ENCODE measurements at places on chromosomes 5 and 9.

DNA sequence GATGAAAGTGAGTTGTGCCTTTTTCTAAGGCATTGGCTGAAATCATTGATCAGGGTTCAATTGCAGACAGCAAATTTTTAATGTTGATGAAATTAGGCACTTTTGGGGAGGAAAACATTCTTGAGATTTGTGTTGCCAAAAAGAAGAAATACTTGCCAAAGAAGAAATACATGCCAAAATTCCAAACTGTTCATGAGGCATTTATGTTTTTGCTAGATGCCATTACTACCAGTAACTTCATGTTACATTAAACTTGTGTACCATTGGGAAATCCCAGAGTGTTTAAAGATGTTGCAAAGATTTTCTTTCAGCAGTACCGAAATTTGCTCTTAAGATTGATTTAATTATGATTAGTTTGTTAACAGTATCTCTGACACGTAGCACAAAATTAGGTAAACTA, 7.0 kb downstream of the XRCC4 start:
- no peak for DNase-seq

DNA sequence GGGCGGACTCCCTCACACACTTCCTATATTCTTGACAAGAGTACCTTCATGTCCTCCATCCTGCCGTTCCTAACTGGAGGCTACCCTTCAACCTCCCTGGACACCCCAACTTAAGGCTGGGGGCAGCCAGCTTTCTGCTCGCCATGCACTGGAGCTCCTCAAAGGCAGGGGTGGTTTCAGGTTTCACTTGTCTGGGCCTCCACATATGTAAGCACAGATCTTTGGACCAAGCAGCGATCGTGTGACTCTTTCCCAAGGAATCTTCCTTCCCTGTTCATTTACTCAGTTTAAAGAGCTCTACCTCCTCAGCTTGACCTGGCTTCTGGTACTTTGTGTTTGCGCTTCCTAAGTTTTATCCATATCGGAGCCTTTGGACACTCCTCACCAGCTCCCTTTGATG, 34.2 kb upstream of the TRPC7 start:
- DNase-seq = no peak

- DNase-seq = no peak
Measured at GRCh38 chr5:29262339-29263123, 1931.0 kb upstream of the CDH6 start.

GRCh38 chr9:119559986-119560385, 190.8 kb upstream of the BRINP1 start:
- no peak for DNase-seq

GRCh38 chr5:2007878-2008501, 125.3 kb upstream of the IRX4 start:
- no peak for DNase-seq

DNA sequence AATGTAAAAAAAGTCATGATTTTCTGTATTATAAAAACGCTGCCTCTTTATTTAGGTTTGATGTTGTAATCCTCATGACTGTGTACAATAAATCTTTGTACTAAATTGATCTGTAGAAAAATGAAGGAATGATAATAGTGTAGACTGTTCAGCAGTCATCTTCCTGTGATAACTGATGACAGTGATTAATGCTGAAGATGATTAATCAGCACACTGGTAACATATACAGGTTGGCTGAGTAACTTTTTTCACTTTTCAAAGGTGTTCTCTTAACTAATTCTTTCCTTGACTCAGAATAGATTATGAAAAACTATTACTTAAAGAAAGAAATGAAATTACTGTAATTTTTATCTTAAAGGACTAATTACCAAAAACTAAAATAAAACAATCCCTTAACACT, 122.5 kb downstream of the RFX3 start:
- DNase-seq = no peak

GRCh38 chr9:4831944-4832343, 39.2 kb downstream of the RCL1 start:
- DNase-seq = no peak

GRCh38 chr5:170408226-170408625, 19.1 kb upstream of the KCNMB1 start:
- DNase-seq = no peak

DNA sequence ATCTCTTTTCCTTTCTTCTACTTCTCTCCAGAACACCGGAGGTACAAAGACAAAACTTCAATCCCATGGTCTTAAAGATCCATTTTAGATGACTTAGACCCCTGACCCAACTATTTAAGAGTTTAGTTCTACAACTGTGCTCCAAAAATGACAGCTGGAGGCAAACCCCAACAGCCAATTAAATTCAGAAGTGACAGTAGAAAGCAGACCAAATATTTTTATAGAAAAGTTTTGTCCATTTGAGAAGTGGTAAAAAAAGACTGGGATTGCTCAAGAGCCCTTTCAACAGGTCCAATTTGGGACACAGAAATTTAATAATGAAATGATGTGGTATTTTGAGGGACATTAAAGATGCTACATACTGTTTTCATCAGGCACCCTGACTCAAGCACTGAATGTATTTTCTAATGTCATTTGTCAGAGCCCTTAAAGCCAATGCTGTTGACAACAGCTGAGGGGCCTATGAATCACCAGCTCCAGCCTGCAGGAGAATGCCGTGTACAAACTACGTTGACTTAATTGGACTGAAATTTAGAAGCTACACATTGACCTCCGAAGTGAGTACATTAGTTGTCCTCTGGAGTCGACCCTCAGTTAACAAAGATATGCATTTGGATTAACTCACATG, 147.5 kb upstream of the PIK3R1 start:
- DNase-seq = no peak

- DNase-seq = no peak
Measured at GRCh38 chr5:98569288-98569687, 204.2 kb upstream of the RGMB start.

- no peak for DNase-seq
Measured at GRCh38 chr5:93589152-93589828, 6.3 kb downstream of the NR2F1 start.

DNA sequence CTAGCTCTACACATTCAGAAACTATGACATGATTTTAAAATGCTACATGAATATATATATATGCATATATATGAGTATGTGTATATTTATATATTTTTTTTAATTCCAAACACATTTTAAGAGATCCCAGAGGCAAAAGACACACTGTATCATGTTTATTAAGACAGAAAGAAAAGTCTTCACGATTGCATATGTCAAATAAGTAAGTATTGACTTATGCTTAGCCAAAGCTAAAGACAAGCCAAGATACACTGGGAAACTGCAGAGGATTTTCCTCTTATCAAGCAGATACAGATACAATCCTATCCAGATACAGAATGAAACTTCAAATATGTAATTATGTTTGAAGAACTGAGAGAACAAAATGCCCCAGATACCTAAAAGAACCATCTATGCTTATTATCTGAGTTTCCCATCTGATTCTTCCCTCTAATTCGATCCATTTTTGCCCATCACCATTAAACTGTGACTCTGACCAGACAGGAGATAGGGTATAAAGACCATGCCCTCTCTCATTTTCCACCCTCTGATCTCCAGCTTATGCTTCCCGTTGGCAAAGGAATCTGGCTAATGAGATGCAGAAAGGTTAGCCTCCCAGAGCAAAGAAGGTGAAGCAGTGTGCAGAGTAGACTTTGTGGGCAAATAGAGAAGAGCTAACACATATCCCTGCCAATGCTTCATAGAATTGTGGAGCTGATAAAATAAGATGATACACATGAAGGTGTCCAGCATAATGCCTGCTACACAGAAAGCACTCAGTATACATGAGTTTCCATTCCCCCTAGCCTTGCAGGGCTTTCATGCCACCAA, 131.0 kb upstream of the TARS1 start:
- DNase-seq = no peak

- no peak for DNase-seq
Measured at GRCh38 chr9:112380825-112381221, 915 bp downstream of the HSDL2 start.

- no peak for DNase-seq
Measured at GRCh38 chr9:112443200-112443599, 43.4 kb upstream of the KIAA1958 start.

- no peak for DNase-seq
Measured at GRCh38 chr9:124279531-124280175, 21.9 kb downstream of the NEK6 start.

GRCh38 chr9:92151691-92152393, 36.6 kb upstream of the SPTLC1 start:
- peak; percentile 44 for DNase-seq

DNA sequence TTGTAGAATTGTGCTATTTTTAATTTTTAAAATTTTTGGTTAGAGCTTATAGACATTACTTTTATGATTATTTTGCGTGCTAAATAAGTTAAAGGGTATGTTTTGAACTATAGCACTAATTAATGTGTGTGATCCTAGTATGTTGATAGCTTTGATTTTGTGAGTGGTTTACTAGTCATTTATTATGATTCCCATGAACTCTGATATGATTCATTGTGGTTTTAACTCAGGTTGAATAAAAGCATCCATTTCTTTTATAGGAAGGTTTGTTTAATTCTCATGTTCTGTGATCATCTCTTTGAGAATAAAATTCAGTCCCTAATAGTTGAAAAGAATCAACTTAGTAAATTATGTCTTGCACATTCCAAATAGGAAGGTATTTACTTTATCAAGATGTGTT, 22.5 kb downstream of the C5orf22 start:
- DNase-seq = no peak

DNA sequence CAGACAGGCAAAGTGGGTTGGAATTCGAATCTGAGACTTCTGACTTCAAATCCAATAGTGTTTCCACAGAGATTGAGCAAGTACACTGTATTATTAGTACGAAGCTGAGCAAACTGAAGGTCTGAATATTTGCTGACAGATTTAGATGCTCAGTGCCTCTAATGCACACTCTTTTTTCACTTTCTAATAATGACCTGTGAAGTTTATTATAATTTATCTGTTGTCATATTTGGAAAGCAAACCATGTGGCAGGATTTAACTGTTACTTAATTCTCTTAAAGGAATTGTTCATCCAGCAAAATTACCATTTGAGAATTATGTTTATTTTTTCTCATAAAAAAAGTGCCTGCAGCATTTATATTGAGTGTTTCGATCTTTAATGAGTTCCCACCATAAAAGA, 277.3 kb downstream of the DMRT2 start:
- no peak for DNase-seq

DNA sequence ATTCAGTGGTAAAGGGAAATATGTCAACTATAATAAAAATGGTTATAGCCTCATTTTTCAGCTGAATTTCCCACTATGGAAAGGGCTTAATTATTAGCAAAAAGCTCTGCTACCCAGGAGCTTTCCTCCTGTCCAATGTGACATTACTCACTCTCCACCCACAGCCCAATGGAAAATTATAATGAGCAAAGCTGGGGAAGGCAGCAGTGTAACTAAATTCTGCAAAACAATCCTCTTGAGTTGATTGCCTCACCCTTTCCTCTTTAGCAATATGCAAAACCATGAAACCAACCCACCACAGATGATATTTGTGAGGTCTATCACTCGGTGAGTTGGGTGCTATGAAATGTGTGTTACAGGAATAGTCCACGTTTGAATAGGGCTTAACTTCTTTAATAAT, 14.0 kb upstream of the PLPPR1 start:
- no peak for DNase-seq

DNA sequence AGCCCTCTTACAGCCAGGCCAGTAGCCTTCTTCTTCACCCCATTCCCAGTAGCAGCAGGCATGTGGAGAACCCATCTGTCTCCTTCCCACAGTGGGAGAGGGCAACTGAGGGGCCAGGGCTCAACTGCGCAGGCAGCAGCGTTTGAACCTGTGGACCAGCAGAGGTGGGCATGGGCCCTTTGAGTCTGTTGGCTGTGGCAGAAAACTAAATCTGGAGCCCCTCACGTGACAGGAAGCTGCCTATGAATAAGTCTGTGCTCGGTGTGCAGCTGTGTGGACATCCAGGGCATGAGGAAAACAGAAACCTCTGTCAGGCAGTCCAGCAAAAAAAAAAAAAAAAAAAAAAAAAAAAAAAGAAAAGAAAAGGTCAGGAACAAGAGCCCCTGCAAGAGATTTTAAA, 189.2 kb upstream of the NR3C1 start:
- DNase-seq = no peak

DNA sequence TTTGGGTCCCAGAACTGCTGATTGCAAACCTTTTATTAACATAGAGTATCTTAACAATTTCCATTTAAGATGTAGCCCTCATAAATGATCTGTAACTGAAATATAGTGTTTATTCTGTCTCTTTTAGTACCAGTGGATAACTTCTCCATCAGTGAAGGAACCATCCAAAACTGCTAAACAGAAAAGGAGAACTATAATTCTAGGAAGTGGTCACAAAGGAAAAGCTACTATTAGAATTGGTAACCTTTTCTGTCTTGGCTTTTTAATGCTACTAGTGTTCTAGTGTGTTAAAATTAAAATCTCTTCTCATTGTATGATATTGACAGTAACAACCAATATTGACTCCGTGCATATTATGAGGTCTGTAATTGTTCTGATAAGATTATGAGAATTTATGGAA, 12.8 kb downstream of the CEP78 start:
- no peak for DNase-seq

DNA sequence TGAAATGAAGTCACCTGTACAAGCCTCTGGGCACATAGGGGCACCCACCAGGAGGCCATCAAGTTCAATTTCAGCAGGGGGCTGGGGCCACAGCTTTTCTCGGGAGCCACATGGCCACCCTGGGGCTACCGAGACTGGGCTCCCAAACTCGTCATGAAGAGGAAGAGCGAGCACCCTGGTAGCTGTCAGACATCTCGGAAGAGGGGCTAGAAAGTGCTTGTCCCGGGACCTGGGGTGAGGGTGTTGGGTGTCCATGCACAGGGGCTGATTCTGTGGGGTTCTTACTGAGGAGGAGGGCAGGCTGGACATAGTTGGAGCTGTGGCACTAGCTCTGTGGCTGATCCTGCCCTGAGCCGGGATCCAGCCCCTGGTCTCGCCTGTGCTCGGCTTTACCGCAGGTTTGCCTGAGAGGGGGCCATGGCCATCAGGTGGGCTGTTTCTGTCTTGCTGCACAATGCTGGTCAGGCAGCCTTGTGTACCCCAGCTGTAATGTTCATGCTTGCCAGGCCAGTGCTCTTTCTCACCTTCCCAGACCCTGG, 70.3 kb downstream of the PHF2 start:
- no peak for DNase-seq

- DNase-seq = no peak
Measured at GRCh38 chr9:1098551-1098950, 48.4 kb downstream of the DMRT2 start.

GRCh38 chr5:166499447-166500240, 1791.8 kb upstream of the WWC1 start:
- no peak for DNase-seq

DNA sequence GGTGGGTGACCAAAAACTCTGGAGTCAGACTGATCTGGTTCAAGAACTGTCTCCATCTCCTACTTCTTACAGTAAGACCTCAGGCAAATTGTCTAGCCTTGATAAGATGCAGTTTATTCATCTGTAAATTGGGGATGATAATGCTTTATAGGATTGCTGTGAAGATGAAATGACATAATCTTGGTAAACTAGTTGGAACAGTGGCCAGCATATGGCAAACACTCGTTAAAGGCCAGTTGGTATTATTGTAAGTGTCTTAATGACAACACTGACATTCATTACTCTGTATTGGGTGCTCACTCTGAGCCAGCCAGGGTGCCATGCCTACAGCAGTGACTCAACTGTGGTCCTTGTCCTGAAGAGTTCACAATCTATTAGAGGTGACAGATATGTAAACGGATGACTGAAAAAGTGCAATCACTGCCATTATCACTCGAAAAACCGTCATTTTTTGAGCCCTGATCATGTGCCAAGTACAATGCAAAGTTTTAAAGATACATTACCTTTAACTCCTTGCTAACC, 84.9 kb upstream of the HSPA9 start:
- DNase-seq = no peak

Measured in SHP77 treated with DMSO at 0.1 percent for 48 hours (cell line).